Activated CD4-positive, CD25-positive, alpha-beta regulatory T cell treated with anti-CD3 and anti-CD28 coated beads, Interleukin-2, amount 50 U/mL, for 72 hours (primary cell): ENCODE measurements at places on chromosomes 11 and 22.

- DNase-seq: no peak
These were observed 25.0 kb upstream of the ARFGAP3 start for GRCh38 chr22:42881982-42882656.

- no peak for DNase-seq
These were observed 136.5 kb downstream of the TTC28 start for GRCh38 chr22:28542980-28543621.

DNA sequence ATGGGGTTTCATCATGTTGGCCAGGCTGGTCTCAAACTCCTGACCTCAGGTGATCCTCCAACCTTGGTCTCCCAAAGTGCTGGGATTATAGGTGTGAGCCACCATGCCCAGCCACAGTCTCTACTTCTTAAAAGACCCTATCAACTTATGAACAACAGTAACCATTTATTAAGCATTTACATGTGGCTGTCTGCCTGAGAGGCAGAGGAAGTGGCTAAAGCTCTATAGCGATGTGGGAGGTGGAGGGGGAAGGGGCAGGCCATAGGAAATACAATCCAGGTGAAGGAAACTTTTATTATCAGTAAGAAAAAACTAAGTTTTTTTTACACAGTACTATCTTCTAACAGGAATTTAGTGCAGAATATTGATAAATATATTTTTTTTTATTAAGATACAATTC lies 87.8 kb upstream of the PHOX2A start:
- no peak for DNase-seq

- no peak for DNase-seq
These were observed 2.1 kb downstream of the HBD start for GRCh38 chr11:5232176-5232575.

- peak; percentile 61 for DNase-seq
These were observed 77.0 kb downstream of the ZNF280B start for GRCh38 chr22:22431271-22432220.

- DNase-seq: peak; percentile 30
These were observed at the start of gene DEUP1 for GRCh38 chr11:93330446-93330984. Gene DEUP1 (plus strand): TSS chr11:93330742. CDS start chr11:93332260, 1,518 bp downstream.

GRCh38 chr22:16844529-16844928 lies 19.3 kb upstream of the XKR3 start:
- DNase-seq: no peak

DNA sequence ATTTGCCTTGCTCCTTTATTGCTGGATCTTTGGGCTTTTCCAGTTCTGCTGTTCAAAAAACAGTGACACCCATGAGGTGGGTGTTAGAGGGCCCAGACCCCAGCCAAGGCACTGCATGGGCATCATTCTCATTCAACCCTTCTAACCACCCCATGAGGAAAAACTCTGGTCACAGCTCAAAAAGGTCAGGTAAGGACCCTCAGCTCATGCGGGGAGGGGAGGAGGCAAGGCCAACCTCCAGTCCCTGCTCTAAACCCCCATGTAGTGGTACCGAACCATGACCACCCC lies 7.4 kb downstream of the GNB1L start:
- no peak for DNase-seq

- DNase-seq: no peak
These were observed 437.5 kb downstream of the INSC start for GRCh38 chr11:15551901-15552851.

GRCh38 chr11:96763244-96763643 lies 373.4 kb downstream of the JRKL start:
- no peak for DNase-seq

DNA sequence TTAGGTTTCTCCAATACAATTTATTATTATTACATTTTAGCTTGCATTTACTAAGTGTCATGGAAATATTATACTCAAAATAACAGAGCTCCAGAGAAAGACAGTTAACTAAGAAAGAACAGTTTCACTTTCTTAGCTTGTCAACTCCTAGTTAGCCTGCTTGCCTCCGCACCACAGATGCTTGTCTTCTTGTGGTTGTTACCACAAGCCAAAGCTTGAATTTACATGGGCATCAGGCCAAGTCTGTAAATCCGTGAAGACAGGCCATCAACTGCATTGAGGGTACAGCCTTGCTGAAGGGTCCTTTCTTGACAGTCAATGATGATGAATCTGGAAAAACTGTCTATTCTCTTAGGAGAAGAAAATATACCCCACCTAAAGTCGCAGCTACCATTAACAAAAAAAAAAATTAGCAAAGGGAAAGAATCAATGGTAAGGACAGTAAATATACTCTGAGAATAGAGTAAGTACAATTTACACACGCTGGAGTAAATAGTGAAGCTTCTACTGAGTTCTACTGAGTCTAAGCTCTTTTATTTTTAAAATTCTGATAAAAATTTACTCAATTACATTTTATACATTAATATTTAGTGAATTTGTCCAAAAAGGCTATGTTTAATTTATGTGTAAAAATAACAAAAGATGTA lies 15.6 kb upstream of the DENND5A start:
- no peak for DNase-seq

DNA sequence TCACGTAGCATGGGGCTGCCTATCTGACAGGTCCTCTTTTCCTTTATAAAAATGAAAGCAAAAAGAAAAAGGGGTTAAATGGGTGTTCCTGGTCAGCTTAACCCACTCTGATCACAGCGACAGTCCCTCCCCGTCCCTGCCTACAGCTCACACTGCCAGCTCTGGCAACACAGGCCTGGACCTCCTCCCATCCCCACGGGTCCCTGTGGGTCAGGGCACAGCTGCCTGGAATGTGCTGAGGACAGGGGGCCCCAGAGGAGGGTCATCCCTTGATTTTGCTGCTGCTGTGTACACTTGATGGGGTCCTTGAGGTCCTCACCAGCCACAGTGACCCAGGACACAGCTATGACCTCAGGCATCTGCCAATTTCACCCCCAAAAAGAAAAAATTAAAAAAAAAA lies 29.6 kb upstream of the CYP2D6 start:
- no peak for DNase-seq

GRCh38 chr22:21626073-21626734 lies 3.6 kb downstream of the YDJC start:
- DNase-seq: no peak

DNA sequence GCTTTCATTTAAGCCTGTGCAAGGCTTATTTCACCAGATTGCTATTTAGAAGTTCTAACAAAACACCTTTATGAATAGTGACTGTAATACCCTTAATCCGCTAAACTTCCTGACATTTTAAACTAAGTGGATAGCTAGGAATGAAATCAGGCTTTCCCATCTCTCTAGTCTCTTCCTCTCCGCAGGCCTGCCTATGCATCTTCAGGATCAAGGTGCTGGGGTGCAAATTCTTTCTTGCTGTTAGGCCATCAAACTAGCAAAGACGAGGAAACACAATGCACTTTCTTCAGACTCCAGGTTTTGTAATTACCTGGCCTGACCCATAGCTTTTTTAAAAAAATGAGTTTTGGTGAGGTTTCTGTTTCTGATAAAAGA lies 149.4 kb downstream of the DBX1 start:
- no peak for DNase-seq

DNA sequence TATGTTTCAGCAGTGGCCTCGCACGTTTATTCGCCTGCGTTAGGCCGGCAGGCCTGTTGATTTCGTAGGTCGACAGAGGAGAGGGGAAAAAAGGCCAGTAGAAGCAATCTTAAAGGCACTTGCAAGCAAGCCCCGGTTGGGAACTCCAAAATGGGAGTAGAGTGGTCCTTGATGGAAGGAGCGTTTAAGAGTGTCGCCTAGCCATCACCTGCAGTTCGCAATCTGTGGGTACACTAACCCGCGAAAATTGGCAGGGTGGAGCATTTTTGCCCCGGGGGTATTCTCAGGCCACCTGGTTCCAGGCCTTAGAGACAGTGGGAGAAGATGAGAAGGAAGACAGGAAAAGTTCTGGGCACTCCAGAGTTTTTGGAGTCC lies 1.1 kb downstream of the EWSR1 start:
- DNase-seq: no peak

DNA sequence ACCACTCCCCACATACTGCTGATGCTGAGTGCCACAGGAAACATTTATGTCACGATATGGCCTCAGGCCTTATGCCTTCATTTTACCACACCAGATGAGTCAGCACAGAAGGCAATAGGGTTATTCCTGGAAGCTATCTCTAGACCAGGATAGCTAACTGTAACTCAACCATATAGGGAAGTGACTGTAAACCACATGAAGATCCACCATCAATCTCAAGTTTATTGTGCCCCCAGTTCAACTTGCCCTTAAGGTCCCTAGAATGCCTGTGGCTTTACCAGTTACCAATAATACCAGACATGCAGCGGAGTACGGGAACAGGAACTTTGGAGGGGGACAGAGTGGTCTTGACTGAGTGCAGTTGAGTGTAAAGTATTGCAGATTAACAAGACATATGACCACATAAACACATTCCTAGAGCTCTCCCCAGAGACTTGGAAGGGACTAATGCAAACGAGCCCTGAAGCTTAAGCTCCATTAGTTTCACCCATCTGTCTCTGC lies 180.9 kb downstream of the KIF18A start:
- DNase-seq: no peak

DNA sequence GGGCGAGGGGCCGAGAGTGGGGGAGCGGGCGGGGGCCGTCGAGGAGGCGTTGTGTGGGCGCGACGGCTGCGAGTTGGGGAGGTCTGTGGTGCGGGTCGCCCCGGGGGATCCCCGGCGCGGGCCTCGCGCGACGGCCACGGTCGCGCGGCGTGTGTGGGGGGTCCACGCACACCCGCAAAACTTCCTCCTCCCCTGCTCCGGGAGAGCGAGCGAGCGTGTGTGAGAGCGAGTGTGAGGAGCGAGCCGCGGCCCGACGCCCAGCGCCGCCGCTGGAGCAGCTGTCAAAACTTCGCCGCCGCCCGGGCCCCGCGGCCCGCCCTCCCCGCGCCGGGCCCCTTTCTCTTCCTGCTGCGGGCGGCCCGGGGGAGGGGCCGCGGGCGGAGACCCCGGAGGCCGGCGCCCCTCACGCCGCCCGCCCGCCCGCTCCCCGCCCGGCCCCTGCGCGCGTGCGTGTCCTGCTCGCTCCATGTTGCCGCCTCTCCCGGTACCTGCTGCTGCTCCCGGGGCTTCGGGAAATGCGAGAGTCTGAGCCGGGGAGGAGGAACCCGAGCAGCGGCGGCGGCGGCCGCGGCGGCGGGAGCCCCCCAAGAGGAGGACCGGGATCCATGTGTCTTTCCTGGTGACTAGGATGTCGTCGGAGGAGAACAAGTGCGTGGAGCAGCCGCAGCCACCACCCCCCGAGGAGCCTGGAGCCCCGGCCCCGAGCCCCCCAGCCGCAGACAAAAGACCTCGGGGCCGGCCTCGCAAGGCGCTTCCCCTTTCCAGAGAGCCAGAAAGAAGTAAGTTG lies 9.0 kb upstream of the CCT8L2 start:
- DNase-seq: no peak

DNA sequence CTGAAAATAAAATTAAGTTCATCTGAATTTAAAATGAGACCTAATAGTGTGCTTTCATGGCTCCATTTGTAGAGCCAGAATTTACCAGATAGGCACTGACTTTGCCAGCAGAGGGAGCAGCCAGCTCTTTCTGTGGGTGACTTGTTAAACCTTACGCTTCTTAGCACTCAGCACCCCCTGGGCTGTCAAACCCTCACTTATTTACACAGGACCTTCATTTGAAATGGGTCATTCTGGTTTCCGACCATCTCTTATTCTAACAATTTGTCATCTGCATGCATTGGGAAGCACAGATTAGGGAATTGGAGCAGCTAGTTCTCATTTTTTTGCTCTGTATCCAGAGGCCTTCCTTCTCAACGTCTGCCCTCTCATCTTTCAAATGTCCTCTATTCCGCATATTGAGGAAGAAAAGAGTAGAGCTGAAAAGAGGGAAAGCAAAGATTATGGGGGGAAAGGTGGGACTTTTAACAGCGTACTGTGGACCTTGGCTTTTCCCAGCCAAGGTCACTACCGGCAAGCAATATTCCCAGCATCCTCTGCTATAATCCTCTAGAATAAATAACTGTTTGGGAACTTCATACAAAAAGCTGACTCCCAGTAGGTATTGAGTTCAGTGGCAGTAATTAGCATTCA lies 3.1 kb downstream of the ASRGL1 start:
- no peak for DNase-seq

DNA sequence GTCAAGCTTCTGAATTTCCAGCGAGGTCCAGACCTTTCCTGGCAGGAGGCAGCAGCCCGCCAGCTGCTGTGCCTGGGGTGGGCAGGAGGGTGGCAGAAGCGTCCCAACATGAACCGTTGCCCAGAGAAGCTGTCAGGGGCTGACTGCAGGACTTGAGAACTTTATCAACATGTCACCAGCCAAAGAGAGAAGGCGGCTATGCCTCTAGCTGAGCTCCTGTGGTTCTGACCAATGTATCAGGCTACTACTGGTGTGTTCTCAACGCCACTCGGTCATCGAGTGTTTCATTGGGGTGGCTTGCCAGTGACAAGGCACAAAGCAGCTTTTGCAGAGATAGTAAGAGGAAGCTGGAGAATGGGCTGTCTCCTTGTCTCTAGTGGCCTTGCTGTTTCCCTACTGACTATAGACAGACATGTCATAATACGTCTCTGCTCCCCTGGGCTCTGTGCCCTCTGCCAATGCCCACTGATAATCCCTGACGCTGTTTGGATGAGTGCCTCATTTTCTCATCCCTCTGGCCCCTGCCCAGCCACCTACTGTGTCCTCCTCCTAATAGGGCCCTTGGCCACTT lies 17.6 kb upstream of the ASCC2 start:
- no peak for DNase-seq

- no peak for DNase-seq
These were observed 11.4 kb downstream of the ACO2 start for GRCh38 chr22:41480397-41480735.

DNA sequence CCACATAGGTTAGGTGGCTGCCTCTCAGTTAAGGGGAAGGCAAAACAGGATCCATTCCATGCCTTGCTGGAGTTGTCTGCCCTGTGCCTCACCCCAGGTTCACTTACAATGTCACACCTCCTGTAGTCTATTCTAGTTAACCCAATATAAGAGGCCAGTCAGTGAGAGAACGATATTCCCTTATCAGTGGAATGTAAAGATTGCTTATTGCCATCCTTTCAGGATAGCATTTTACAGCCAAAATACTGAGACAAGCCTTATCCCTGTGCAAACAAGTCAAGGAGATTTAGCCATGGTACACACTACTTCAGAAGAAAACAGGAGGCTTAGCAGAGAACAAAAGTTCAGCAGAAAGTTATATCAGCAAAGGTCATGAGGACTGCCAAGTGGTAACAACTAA lies 5.5 kb downstream of the CYP2R1 start:
- DNase-seq: no peak

- no peak for DNase-seq
These were observed 2093.5 kb downstream of the LRRC4C start for GRCh38 chr11:39365809-39366436.

DNA sequence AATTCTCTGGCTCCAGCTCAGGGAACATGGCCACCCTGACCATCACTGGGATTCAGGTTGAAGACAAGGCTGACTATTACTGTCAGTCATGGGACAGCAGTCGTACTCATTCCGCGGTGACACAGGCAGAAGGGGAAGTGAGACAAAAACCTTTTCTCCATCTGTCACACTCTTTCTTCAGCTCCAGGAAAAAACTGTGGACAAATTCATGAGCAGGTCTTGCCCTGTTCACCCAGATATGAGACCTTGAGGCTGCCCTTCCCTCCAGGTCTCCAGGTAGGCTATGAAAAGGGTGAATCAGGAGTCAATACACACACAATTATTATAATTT lies 39.4 kb upstream of the GGTLC2 start:
- no peak for DNase-seq

- no peak for DNase-seq
These were observed 297.1 kb downstream of the DYNC2H1 start for GRCh38 chr11:103406357-103406756.

GRCh38 chr11:75583718-75584658 lies 21.9 kb downstream of the SERPINH1 start:
- DNase-seq: no peak
